ENCODE measurements at places on chromosomes 13 and 19. TPM values are rescaled to one million over a fixed set of nuclear protein-coding genes. Genes with fewer than 3 reads are reported as not detected.

The ELAVL1 gene
- total RNA-seq: 68.9 TPM

The CEBPA gene
- total RNA-seq: 22.2 TPM

DNA sequence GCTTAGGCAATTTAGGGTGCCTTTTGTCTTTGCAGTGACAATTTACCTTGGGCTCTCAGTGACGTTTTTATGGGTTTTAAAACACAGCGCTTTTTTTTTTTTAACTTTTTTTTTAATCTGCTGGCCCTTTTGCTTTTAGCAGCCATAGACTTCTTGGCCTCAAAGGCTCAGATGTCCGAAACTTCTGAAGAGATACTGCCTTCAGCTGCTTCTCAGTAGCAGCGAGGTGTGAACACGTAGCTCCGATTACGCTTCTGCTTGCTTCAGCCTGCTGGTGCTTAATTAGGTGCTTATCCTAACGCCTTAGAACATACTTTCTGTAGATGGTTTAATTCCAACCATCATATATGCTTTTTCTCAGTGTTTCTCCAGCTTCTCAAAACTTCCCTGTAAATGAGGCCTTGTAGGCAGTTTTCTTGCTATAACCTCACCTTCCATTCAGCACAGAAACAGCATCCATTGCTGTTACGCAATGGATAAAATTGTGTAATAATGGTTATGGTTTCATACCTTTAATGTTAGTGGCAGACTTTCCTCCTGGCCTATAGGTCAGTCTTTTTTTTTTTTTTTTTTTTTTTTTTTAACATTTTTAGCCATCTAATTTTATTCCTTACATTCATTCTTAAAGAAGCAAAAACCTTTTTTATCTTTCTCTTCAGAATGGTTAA lies 723.9 kb downstream of the GPC5 start:
- no peak for DNase-seq

GRCh38 chr13:72246396-72246795 lies 379.4 kb upstream of the DACH1 start:
- no peak for DNase-seq

GRCh38 chr13:103615771-103616170 lies 549.6 kb upstream of the SLC10A2 start:
- DNase-seq: no peak

- DNase-seq: peak; percentile 81
Observed at GRCh38 chr13:109784590-109785140, 1.7 kb downstream of the IRS2 start.

- DNase-seq: no peak
Observed at GRCh38 chr19:47141695-47142094, 11.1 kb downstream of the SAE1 start.

GRCh38 chr19:6228551-6229215 lies 51.1 kb downstream of the MLLT1 start:
- DNase-seq: no peak

GRCh38 chr13:32002873-32003272 lies 28.7 kb upstream of the FRY start:
- DNase-seq: no peak

The CCDC8 gene
- 8.5 TPM for total RNA-seq

- DNase-seq: peak; percentile 54
Observed at GRCh38 chr13:43905435-43906031, 25.8 kb downstream of the LACC1 start.

- peak; percentile 36 for DNase-seq
Observed at GRCh38 chr13:107867701-107868661, 347.4 kb downstream of the LIG4 start.

- DNase-seq: no peak
Observed at GRCh38 chr13:41603917-41604316, 146.6 kb downstream of the RGCC start.

The LCP1 gene
- total RNA-seq: 43.4 TPM

GRCh38 chr19:14300303-14300702 lies 80.9 kb upstream of the ADGRE5 start:
- DNase-seq: no peak

Measured in mucosa of gallbladder (tissue), 1 donor.